Mesenteric fat pad (tissue), 1 donor: ENCODE measurements at places on chromosomes 7 and 10. TPM values are rescaled to one million over a fixed set of nuclear protein-coding genes. Genes with fewer than 3 reads are reported as not detected.

HSPA12A gene
- 86.9 TPM for total RNA-seq

DNA sequence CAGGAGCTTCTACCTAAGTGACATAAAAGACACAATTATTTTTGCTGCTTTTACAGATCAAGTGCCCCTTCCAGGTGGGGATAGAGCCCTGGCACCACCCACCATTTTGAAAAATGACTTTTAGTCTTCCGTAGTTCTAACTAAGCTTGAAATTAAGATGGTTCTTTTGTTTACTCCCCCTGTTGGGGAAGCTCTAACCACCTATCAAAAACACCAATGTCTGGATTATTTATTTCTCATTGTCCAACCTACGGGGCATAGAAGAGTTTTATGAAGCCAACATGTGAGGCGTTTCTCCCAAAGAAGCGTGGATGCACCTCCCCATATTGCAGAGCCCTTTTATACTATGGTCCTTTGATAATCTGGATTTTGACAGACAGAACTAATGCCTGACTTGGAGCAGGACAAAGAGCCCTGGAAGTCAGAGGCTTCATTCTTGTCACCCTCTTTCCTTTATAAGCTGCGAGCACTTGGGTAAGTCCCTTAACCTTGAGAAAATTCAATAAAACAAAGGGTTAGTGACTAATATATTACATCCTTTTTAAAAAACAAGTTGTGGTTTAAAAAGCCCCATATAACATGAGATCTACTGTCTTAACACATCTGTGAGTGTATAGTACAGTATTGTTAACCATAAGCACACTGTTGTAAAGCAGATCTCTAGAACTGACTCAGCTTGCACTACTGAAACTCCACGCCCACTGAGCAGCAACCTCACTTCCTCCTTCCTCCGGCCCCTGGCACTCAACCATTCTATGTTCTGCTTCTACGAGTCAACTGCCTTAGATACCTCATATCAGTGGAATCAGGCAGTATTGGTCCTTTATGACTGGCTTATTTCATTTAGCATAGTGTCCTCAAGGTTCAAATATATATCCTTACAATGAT is 67.5 kb downstream of the ATXN7L1 start:
- no peak for DNase-seq

DNA sequence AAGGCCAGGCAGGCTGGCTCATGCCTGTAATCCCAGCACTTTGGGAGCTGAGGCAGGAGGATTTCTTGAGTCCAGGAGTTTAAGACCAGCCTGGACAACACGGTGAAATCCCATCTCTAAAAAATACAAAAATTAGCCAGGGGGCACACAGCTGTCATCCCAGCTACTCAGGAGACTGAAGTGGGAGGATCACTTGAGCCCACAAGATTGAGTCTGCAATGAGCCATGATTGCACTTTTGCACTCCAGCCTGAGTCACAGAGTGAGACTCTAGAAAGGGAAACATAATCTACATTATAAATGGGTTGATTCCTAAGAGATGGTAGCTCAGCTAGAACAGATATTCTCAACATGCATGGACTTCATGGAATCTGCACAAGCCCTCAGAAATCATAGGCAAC is 6.3 kb upstream of the LIPF start:
- no peak for DNase-seq

GRCh38 chr10:49395741-49396665 is at the start of gene DRGX:
TSS of gene DRGX (minus strand) at chr10:49396089. CDS start at chr10:49395440, 649 bp downstream.
- DNase-seq: no peak

- DNase-seq: peak; percentile 78
Observed at GRCh38 chr7:30918676-30919075, 7.0 kb downstream of the AQP1 start.

- DNase-seq: no peak
Observed at GRCh38 chr7:111730476-111731300, 168.4 kb upstream of the IMMP2L start.

- DNase-seq: no peak
Observed at GRCh38 chr10:5148678-5149032, 36.3 kb downstream of the AKR1C8 start.

DNA sequence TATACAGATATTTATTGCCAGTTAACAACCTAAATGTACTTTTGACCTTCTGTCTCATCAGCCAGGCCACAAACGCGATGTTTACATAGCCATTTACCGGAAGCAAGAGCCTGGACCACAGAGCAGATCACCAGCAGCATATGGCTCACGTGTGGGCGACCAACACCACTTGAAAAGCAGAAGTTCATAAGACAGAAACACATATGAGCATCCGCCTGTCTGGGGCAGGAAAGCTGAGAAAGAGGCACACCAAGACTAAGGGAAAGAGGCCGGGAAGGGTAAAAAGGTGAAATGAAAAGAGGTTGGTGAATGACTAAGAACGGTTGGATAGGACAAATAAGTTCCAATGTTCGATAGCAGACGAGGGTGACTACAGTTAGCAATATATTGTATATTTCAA is 1.3 kb downstream of the ABCB1 start:
- DNase-seq: no peak
